Activated CD4-positive, alpha-beta memory T cell treated with anti-CD3 and anti-CD28 coated beads for 36 hours (primary cell): ENCODE measurements at places on chromosomes 5 and 9. TPM values are rescaled to one million over a fixed set of nuclear protein-coding genes. Genes with fewer than 3 reads are reported as not detected.

The WWC1 gene
- 1.3 TPM for total RNA-seq

DNA sequence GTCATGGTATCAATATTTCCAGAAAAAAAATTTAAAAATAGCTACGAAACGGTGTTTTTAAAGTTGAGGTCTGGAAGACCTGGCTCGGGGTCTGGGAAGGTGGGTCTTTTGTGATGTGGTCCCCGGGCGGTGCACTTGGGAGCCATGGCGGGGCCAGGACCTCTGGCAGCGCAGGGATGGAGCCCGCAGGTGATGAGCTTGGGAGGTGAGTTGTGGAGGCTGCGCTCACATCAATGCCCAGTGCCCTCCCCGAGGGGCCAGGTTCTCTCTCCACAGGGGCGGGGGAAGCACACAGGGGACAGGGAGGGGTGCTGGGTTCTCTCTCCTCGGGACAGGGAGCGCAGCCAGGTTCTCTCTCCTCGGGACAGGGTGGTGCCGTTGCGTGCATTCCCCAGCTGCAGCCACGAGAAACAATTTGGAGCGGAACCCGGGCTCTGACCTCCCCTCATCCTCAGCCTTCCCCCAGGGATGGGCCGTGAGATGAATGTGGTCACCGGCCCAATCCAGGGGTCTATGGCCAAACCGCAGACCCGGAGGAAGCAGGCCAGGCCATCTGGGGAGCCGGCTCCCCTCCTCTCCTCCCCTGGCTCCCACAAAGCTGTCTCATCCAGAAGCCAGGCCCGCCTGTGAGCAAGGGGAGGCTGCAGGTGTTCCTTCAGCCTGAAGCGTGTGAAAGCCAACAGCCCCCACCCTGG is 25.8 kb downstream of the DBH start:
- DNase-seq, result no peak
- H3K27ac ChIP-seq, result no peak overlapping the region
- H3K4me1 ChIP-seq, result peaks cover 18% of the 10 kb centered on the region
- H3K27me3 ChIP-seq, result peaks cover 16% of the 10 kb centered on the region
- no peaks in the 10 kb centered on the region for H3K36me3 ChIP-seq

The C9orf40 gene
- total RNA-seq, result 18.3 TPM

The SPATA31D4 gene
- total RNA-seq, result not detected

DNA sequence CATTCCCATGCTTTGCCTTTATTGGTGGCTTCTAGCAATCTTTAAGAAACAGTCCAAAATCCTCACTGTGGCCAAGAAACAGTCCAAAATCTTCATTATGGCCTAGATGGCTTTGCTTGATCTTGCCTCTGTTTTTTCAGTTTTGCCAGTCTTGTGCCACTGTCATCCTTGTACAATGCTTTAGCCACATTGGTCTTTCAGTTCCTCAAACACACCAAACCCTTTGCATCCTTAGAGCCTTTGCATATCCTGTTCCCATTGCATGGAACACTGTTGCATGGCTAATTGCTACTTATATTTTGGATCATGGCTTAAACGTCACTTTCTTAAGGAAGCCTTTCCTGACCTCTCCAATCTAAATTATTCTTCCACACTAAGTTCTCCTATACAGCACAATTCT is 22.1 kb downstream of the MRRF start:
- no peak overlapping the region for H3K4me3 ChIP-seq
- H3K27ac ChIP-seq, result no peak overlapping the region
- peaks cover 4% of the 10 kb centered on the region for H3K4me1 ChIP-seq
- H3K27me3 ChIP-seq, result no peaks in the 10 kb centered on the region
- no peak for DNase-seq

DNA sequence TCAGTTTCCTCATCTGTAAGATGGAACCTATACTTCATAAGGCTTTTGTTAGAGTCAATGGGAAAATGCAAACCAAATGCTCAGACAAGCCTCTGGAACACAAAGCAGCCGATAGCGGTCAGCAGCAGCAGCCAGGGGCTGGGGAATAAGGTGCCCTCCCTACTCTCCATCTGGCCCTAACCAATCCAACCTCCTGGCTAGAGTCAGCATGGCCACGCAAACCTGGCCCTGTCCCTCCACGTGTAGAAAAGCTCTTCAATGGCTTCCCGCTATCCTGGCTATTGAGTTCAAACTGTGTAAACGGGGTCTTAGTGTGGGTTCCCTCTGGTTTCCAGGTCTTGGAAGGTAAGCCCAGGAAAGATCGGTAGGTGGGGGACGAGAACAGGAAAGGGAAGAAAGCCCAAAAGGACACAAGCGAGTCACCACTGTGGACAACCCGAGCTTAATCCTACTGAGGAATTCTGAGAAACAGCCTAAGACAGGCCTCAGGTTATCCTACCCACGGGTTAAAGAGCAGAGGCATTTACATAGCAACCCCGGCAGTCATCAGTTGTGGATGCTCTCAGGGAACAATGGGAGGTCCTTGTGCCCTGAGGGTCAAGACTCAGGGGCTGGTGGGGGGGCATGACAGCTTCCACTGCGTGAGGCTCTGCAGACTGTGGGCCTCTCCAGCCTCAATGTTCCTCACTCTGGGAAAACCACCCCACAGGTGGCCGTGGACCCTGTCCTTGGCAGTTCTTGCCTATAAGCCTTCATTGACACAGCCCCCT is 30.9 kb downstream of the FABP6 start:
- no peak overlapping the region for H3K4me3 ChIP-seq
- peaks cover 7% of the 10 kb centered on the region for H3K27me3 ChIP-seq
- no peak for DNase-seq
- no peaks in the 10 kb centered on the region for H3K4me1 ChIP-seq
- no peaks in the 10 kb centered on the region for H3K36me3 ChIP-seq
- no peak overlapping the region for H3K27ac ChIP-seq

The FAM169A gene
- 10.4 TPM for total RNA-seq

The PAEP gene
- not detected for total RNA-seq

- H3K4me3 ChIP-seq, result no peak overlapping the region
- H3K27me3 ChIP-seq, result peaks cover 4% of the 10 kb centered on the region
- no peak overlapping the region for H3K27ac ChIP-seq
- peaks cover 3% of the 10 kb centered on the region for H3K4me1 ChIP-seq
- no peaks in the 10 kb centered on the region for H3K36me3 ChIP-seq
Observed at GRCh38 chr5:179165421-179166170, 105.4 kb downstream of the ZNF354C start.

- peaks cover 3% of the 10 kb centered on the region for H3K4me1 ChIP-seq
- H3K27ac ChIP-seq, result no peak overlapping the region
- H3K4me3 ChIP-seq, result no peak overlapping the region
- no peak for DNase-seq
- H3K36me3 ChIP-seq, result no peaks in the 10 kb centered on the region
- no peaks in the 10 kb centered on the region for H3K27me3 ChIP-seq
Observed at GRCh38 chr5:156949424-156949823, 13.6 kb downstream of the TIMD4 start.

DNA sequence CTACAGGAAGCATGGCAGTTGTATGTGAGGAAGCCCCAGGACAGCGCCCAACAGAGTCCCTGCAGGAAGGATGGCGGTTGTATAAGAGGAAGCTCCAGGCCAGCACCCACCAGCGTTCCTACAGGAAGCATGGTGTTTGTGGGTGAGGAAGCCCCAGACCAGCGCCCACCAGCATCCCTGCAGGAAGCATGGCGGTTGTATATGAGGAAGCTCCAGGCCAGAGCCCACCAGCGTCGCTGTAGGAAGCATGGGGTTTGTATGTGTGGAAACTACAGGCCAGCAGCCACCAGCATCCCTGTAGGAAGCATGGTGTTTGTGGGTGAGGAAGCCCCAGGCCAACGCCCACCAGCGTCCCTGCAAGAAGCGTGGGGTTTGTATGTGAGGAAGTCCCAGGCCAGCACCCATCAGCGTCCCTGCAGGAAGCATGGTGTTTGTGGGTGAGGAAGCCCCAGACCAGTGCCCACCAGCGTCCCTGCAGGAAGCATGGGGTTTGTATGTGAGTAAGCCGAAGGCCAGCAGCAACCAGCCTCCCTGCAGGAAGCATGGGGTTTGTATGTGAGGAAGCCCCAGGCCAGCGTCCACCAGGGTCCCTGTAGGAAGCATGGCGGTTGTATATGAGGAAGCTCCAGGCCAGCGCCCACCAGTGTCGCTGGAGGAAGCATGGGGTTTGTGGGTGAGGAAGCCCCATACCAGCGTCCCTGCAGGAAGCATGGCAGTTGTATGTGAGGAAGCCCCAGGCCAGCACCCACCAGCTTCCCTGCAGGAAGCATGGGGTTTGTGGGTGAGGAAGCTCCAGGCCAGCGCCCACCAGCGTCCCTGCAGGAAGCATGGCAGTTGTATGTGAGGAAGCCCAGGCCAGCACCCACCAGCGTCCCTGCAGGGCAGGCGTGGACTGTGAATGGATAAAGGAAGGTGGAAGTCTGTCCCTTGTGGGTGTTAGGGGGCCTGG is 79.0 kb downstream of the DAP start:
- DNase-seq, result no peak
- no peak overlapping the region for H3K27ac ChIP-seq
- no peaks in the 10 kb centered on the region for H3K27me3 ChIP-seq

The EDIL3 gene
- total RNA-seq, result not detected

- no peak overlapping the region for H3K27ac ChIP-seq
- H3K36me3 ChIP-seq, result no peaks in the 10 kb centered on the region
- H3K4me3 ChIP-seq, result no peak overlapping the region
- peak; percentile 56 for DNase-seq
- peaks cover 8% of the 10 kb centered on the region for H3K4me1 ChIP-seq
- H3K27me3 ChIP-seq, result peaks cover 28% of the 10 kb centered on the region
Observed at GRCh38 chr5:66945389-66946349, 250.9 kb downstream of the CD180 start.

GRCh38 chr5:82150559-82150958 is 127.6 kb downstream of the RPS23 start:
- no peaks in the 10 kb centered on the region for H3K27me3 ChIP-seq
- no peaks in the 10 kb centered on the region for H3K4me1 ChIP-seq
- H3K36me3 ChIP-seq, result no peaks in the 10 kb centered on the region
- DNase-seq, result no peak
- H3K27ac ChIP-seq, result no peak overlapping the region

The ITGA2 gene
- 2.3 TPM for total RNA-seq

The PLPP6 gene
- total RNA-seq, result 4.4 TPM

DNA sequence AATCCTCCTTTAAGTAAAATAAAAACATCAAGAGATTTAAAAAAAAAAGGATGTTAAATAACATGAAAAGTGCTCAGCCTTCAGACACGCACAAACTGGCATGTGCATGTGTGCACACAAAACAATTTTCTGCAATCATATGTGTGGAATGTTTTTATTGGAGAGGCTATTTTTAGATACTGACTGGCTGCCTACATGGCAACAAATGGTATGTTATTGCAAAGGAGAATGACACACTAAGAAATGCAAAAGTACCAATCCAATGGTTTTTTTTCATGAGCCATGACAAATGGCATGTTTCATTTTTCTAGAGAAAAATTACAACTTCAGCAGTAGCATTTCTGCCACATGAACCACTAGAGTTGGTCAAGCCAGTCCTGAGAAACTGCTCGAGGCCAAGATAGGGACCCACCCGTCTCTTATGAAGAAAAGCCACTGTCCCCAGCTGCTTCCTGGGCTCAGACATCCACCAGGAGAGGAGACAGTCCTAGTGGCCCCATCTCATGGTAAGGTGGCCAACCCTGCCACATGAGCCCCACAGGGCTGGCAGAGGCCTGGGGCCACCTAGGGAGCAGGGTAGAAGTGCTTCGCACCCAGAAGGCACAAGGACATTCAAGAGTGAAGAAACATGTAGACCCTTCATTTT is 116.4 kb downstream of the MYO10 start:
- H3K27me3 ChIP-seq, result no peaks in the 10 kb centered on the region
- H3K36me3 ChIP-seq, result no peaks in the 10 kb centered on the region
- H3K27ac ChIP-seq, result no peak overlapping the region
- no peaks in the 10 kb centered on the region for H3K4me1 ChIP-seq
- no peak for DNase-seq
- no peak overlapping the region for H3K4me3 ChIP-seq

- H3K36me3 ChIP-seq, result no peaks in the 10 kb centered on the region
- no peaks in the 10 kb centered on the region for H3K27me3 ChIP-seq
- no peak for DNase-seq
- no peaks in the 10 kb centered on the region for H3K4me1 ChIP-seq
- H3K27ac ChIP-seq, result no peak overlapping the region
- H3K4me3 ChIP-seq, result no peak overlapping the region
Observed at GRCh38 chr5:60387051-60387440, 312.9 kb downstream of the DEPDC1B start.

The OR1Q1 gene
- not detected for total RNA-seq

The HNRNPA0 gene
- total RNA-seq, result 29.2 TPM

The MYOZ3 gene
- total RNA-seq, result 0.21 TPM

The SET gene
- 592 TPM for total RNA-seq

DNA sequence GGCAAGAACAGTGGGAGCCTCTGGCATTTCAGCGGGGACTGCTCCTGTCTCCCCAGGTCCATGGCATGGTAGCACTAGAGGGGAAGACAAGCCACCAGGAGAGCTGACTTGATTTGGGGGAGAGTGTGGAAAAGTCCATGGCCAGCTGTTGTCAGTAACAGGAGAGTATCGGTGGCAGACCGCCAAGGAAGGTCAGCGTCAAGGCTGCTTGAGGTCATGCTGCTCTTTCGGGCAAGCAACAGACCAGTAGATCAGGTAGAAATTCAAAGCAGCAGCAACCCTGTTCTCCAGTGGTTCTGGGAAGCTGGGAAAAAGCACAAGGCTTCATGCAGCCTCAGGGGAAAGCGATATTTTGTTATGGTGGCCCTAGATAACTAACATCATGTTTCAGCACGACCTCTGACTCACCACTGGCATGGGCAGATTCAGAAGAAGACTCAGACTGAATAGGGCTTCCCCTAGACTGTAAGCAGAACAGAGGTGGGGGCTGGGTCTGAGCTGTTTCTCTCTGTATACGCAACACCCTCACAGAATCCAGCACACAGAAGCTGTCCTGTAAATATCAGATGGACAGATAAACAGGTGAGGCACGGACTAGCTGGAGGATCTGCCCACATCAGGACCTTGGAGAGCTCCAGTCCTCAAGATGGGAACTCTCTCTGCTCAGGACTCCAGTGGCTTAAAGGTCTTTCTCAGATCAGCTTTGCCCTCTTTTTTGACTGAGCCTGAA is 35.2 kb upstream of the PLEKHG4B start:
- H3K27ac ChIP-seq, result no peak overlapping the region
- DNase-seq, result no peak
- H3K36me3 ChIP-seq, result no peaks in the 10 kb centered on the region

The PCDHB9 gene
- total RNA-seq, result not detected

The IFNE gene
- total RNA-seq, result not detected

The HMMR gene
- total RNA-seq, result 118 TPM

- H3K4me1 ChIP-seq, result no peaks in the 10 kb centered on the region
- DNase-seq, result no peak
- H3K27me3 ChIP-seq, result peaks cover 2% of the 10 kb centered on the region
- no peaks in the 10 kb centered on the region for H3K36me3 ChIP-seq
- H3K27ac ChIP-seq, result no peak overlapping the region
Observed at GRCh38 chr5:137825165-137825564, 42.5 kb upstream of the MYOT start.

- no peaks in the 10 kb centered on the region for H3K36me3 ChIP-seq
- DNase-seq, result no peak
- H3K4me3 ChIP-seq, result no peak overlapping the region
- no peaks in the 10 kb centered on the region for H3K27me3 ChIP-seq
- no peak overlapping the region for H3K27ac ChIP-seq
- H3K4me1 ChIP-seq, result no peaks in the 10 kb centered on the region
Observed at GRCh38 chr5:116730185-116730584, 155.6 kb upstream of the SEMA6A start.

The TOPORS gene
- 15.4 TPM for total RNA-seq

The FOXD4L3 gene
- not detected for total RNA-seq
